ENCODE measurements at places on chromosomes 2 and 18.
A peak's percentile ranks its signal among the peaks of the same experiment; 100 is the strongest.

DNA sequence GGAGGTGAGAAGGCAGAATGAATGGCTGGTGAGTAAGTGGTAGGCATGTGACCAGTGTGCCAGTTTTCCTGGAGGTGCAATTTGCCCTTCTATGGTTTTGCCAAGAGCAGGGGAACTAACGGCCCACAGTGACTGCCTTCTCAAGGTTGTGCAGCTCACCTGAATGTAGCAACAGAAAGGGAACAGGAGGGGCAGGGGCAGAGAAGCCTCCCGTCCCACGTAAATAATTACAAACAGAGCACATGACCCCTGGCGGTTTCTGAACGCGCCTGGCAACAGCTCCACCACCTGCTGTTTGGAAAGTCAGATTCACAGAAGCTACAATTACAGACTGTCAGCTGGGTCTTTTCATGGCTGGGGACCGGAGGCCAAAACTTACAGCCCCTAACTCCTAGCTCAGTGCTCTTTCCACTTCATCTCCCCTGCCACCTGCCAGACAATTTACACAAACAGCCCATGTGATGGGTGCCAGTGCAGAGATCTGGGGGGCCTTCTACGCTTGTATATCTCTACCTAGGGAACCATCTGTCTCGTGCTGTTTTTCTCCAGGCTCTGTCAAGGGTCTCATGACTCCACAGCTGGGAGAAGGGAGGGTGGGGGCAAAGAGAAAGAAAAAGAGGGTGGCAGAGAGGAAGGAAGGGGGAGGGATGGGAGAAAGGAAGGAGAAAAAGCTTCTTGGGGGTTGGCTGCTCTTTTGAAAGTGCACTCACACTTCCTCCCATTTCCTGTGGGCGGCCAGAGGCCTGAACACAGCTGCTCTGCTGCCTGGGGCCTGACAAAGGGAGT is 69.6 kb downstream of the POLR1A start:
- DNase-seq = peak; percentile 84

DNA sequence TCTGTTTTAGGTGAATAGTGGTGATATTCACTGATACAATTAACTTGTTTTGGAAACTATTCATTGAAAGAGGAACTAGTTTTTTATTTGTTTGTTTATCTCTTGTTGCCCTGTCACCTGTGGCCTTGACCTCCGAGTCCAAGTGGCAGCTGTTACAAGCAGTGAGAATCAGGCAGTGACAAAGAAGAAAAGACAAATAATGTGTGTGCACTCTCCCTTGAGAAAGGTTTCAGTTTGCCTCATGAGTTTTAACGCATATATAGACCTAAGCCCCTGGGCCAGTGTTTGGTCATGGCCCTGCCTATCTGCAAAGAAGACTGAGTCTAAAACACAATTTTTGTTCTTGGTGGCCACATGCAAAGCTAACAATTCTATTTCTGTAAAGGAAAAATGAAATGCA is 15.3 kb downstream of the KYNU start:
- peak; percentile 17 for DNase-seq

- no peak for DNase-seq
Observed at GRCh38 chr2:138960191-138960590, 180.0 kb upstream of the NXPH2 start.

DNA sequence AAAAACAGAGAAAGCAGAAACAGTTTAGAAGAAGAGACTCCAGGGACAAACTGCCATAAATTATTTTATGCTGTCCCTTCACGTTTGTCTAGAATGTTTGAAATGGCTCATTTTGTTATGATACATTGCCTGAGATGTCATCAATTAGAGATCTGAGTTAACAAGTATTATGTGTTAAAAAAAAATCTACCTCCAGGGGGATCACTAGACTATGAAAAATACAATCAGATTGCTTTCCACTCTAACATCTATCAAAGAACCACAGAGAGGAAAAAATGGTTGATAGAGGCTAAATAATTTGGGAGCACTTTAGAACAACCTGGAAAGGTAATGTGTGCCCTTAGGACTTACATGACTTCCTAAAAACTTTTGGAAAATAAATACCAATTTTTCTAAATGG is 103.8 kb upstream of the CCDC150 start:
- DNase-seq = no peak

GRCh38 chr18:23526501-23527063 is 23.3 kb downstream of the RMC1 start:
- no peak for DNase-seq

DNA sequence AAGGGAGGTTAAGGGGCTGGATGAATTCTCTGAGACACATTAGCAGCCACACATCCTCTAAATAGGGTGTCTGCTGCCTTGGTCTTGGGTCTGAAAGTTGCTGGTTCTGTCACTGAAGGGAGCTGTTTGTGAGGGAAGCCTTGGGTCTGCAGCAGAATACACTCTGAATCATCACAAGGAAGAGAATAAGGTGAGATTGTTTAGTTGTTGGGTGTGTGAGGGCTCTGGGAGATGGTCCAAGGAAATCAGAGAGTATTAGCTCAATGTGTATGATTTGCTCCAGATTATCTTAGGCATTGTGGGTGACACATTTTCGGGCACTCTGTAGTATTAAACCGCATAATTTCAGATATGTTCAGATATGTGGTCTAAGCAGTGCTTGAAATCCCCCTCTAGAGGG is 548.5 kb downstream of the SLC4A3 start:
- DNase-seq = no peak

- DNase-seq = no peak
Observed at GRCh38 chr18:5317186-5317585, 21.7 kb upstream of the ZBTB14 start.

- no peak for DNase-seq
Observed at GRCh38 chr18:32420084-32420750, 50.5 kb downstream of the GAREM1 start.

DNA sequence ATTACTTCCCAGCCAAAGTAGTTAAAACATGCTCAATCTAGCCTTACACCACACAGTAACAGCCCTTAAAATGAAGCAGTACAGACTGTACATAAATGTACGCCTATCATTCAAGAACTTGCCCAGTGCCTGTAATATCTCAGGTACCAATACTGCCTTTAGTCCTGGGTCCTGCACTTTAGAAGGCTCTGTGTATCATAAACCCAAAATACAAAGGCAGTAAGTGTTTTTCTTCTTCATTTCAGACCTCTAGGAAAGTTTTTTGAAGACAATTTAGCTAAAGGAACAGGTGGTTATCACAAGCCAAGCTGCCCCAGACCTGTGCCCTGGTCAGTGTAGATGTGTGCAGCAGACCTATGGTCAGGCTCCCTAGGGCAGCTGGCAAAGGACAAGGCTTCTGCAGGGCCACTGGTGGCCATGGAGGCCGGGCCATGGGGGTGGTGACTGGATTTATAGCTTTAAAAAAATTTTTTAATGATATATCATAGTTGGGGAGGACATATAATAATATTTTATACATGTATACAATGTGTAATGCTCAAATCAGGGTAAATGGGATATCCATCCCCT is 18.8 kb downstream of the LPIN2 start:
- DNase-seq = no peak

DNA sequence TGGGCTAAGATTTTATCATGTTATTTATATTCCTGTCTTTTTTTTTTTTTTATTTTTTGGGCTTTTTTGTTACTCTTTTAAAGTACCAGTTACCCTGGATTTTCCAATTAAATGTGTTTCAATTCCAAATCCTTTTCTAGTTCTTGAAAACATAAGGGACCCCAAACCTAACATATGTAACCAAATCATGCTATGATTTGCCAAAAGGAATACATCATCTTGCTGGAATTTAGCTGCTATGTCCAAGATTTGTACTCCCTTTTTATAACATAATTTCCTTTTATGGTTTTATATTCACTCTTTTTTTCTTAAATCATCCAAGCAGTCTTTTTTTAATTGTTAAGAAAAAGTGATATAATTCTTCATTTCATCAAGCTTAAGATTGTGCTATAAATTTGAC is 60.9 kb upstream of the DSEL start:
- DNase-seq = no peak

DNA sequence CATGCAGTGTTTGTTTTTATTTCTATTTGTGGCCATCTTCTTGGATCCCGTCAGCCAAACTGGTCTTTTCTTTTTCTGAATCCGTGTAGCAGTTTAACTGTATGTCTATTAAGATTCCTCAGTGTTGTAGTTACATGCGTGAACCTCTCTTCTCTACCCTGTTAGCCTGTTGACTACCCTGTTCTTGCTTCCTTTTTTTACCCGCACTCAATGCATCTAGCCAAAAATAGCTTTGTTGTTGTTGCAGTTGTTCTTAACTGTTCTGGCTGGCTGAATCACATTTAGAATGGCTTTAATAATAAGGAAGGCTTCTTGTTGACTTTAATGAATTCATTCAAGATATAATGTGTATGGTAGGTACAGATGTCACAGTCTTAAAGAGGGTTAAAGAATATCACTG is 137.1 kb downstream of the LCLAT1 start:
- no peak for DNase-seq

DNA sequence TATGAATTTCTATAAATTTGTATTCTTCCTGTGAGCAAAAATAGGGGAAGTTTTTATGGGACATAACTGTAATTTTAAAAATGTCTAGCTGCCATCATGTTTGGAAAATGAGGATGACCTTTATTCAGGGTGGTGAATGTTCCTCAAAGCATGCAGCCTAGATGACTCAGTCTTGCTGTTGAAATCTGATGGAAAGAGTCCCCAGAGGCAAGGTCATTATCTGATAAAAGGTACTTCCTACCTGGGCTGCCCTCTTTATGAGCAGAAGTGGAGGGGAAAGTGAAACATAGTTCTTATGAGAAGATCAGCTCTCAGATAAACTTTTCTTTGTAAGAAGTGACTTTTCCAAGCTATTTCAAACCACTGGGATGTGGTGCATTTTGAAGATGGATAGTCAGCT is 1144.7 kb upstream of the PIK3C3 start:
- DNase-seq = no peak

GRCh38 chr2:158004126-158004764 is 97.4 kb upstream of the UPP2 start:
- DNase-seq = no peak

DNA sequence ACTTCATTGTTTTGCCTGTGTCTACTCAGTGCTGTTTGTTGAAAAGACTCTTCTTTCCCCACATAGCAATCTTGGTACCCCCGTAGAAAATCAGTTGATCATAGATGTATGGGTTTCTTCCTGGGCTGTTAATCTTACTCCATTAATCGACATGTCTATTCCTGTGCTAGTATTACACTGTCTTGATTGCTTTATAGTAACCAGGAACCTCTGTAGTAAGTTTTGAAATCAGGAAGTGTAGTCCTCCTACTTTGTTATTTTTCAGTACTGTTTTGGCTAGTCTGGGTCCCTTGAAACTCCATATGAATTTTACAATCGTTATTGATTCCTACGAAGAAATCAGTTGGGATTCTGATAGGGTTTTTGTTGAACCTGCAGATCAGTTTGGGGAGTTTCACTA is 78.8 kb upstream of the FAM136A start:
- DNase-seq = no peak

DNA sequence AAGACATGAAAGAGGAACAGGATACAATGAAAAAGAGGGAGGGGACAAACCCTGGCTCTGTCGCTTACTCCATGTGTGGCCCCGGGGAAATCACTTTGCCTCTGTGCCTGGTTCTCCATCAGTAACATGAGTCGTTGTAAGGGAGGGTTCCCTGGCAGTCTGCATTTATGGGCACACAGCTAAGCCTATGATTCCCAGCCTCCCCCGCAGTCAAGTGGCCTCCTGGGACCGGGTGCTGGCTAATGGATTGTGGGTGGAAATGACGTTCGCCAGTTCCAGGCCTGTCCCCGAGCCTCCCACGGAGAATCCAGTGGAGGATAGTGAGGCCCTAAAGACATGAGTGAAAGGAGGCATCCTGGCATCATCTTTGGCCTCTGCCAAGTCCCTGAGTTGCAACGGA is 42.7 kb downstream of the SFXN5 start:
- no peak for DNase-seq

- DNase-seq = no peak
Observed at GRCh38 chr2:7673853-7674252, 756.6 kb downstream of the RNF144A start.

- no peak for DNase-seq
Observed at GRCh38 chr2:182080493-182080892, 94.8 kb downstream of the PPP1R1C start.

GRCh38 chr2:185255566-185255965 is 483.0 kb upstream of the FSIP2 start:
- no peak for DNase-seq

DNA sequence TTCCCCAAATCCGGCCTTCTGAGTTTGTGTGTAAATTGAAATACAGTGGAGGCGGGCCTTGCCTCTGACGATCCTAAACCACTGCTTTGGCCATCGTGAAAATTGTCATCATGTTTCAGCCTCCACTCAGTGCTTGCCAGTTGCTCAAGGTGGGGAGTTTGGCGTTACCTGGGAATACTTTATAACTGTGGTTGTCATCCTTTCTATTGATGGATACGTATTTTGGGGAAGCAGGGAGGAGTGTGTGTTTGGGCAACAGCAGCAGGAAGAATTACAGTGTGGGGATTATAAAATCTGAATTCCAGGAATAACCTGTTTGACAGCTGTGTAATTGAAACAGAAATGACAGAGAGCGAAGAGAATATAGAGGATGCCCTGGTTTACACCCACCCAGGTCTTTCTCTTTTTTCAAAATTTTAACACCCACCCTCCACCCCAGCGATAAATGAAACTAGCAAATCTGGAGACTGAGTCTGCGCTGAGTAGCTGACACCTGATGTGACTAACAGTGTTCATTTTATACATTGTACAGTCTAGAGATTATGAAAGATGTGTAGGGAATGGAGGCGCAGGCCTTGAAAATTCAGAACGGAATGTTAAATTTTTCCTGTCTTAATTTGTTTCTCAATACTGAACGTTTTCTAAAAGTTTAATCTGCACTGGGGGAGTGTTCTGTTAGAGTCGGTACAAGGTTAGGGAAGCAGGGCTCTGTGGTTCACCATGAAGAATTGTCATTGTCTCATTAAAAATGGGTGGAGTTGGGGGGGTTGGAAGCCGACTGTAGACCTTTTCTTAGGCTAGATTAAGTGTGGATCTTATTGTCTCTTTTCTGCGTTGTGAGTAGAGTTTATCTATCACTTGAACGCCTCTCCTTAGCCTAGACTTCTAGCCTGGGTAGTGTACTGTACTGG is 1.6 kb downstream of the MAP4K4 start:
- DNase-seq = peak; percentile 20

DNA sequence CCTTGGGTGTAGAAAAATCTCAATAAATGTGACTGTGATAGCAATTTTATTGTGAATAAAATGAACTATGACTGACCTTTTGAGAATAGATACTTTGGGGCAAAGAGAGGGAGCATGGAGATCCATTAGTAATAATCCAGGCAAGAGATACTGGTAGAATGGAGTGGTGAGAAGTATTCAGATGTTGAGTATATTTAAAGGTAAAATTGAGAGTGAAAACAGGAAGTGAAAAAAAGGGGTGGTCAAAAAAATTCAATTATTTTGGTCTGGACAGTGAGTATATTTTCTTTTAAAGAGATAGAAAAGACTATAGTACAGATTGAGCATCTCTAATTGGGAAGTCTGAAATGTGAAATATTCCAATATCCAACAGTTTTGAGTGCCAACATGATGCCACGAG is 1515.6 kb upstream of the NXPH2 start:
- no peak for DNase-seq
